ENCODE measurements at places on chromosomes 5 and 9.
A peak's percentile ranks its signal among the peaks of the same experiment; 100 is the strongest.

DNA sequence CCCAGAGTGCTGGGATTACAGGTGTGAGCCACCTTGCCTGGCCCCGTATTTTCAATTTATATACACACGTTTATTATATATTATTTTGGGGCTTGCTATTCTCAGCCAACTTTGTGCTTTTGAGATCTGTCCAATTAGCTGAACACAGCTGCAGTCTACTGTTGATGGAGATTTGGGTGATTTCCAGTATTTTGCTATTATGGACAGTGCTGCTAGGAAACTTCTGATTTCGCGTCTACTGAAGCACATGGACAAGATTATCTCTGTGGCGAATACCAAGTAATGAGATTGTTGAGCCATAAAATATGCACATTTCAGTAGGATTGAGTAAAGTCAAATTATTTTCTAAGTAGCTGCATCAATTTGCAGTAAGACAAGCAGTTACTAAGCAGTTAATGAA lies 1731.2 kb upstream of the CDH6 start:
- DNase-seq = no peak

DNA sequence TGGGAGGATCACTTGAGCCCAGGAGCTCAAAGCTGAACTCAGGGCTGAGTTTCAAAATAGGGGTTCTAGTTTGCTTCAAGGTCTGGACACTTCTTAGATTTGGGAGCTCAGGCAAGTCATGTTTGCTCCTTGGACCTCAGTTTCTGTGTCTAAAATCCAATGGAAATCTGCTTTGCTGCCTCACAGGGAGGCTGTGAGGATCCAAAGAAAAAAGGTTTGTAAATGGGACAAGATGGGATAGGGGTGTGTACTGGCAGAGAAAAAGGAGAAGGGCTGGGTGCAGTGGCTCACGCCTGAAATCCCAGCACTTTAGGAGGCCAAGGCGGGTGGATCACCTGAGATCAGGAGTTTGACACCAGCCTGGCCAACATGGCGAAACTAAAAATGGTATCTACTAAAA lies 39.6 kb upstream of the SH3PXD2B start:
- no peak for DNase-seq

DNA sequence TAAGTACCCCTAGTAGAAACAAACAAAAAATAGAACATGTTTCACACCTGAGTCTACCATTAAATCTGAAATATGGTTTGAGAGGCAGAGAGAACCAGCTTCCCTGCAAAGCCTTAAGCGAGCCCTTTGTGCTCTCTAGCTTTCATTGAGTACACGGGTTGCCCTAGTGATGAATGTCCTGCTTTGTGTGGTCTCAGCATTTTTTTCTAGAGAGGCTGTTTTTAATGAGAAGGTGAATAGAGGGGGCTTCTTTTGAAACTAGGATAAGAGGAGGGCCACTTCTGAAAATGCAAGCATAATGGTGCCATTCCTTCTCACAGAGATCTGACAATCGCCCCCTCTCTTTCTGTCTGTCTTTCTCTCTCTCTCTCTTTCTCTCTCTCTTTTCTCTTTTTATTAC lies 131.3 kb downstream of the MACIR start:
- DNase-seq = no peak

DNA sequence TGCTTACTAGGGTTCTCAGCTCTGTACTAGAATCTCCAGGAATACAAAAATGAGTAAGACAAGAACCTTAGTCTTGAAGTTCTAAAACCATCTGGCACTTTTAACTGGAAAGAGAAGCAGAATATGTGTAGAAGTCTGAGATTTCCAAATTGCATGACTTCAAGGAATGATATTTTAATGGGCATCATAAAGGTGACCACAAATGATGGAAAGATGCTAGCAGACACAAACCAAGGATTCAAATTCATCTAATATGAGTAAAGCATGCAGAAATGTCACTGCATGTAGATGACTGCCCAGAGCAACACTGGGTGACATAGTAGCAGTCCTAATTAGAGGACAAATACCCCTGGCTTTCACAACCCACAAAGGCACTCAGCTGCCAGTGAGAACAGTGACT lies 117.2 kb downstream of the RPS23 start:
- DNase-seq = no peak

DNA sequence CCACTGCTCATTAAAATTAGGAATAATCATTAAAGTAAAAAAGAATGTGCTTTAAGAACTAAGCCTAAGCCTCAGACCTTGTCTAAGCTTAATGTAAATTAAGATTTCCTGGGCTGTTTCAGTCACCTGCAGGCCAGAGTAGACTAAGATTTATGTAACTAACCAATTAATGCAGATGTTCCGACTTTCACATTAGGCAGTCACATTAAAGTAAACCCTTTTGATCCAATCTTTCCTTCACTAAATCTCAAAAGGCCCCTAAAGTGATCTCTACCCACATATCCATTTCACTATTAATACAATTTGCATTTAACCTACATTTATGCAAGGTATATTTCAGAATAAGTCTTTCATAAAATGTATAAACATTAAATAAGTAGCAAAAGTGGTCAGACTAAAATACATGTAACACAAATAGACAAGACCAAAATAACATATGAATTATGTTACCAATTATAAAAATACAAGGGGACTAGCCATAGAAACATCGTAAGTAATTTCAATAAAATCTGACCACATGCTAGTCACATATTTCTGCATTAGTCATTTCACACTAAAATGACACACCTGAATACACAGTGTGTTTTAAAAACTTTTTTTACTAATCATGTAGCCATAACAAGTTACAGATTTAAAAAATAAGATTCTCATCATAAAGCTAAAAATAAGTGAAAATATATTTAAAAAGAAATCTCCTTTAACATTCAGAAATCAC lies 7.7 kb downstream of the NR3C1 start:
- DNase-seq = peak; percentile 45

- no peak for DNase-seq
Observed at GRCh38 chr5:141421489-141421855, 621 bp downstream of the PCDHGA11 start.

GRCh38 chr9:69279084-69279731 lies 45.8 kb upstream of the ENTREP1 start:
- DNase-seq = peak; percentile 67

DNA sequence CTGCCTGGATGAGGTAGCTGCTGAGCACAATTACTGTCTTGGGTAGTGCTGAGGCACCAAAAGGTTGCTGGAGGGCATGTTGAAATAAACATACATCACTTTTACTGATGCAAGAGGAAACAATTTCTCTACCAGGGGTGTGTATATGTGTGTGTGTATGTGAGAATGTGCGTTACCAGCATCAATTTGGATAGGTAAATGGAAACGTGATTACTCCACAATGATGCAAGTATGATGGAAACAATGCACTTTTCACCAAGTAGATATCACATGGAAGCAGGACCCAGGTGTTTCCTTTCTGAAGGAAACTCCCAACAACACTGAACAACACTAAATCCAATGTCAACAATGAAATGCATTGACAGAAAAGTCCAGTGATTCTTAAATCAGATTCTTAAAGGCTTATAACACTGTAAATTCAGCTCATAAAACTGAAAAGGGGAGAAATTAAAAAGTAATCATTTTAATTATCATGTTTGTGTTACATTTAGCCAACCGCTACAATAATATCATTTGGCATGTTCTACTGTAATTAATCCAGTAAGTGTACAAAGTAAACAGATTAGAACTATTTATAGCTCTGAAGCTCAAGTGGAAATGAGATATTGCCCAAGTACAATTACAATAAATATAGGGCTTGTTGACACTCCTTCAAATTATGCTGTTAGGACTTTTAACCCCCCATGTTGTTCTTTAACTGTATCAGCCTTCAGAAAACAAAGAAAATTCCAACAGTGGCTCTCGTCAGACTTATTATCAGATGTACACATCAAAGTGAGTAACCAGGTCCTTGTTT lies 25.3 kb downstream of the YIPF5 start:
- no peak for DNase-seq

DNA sequence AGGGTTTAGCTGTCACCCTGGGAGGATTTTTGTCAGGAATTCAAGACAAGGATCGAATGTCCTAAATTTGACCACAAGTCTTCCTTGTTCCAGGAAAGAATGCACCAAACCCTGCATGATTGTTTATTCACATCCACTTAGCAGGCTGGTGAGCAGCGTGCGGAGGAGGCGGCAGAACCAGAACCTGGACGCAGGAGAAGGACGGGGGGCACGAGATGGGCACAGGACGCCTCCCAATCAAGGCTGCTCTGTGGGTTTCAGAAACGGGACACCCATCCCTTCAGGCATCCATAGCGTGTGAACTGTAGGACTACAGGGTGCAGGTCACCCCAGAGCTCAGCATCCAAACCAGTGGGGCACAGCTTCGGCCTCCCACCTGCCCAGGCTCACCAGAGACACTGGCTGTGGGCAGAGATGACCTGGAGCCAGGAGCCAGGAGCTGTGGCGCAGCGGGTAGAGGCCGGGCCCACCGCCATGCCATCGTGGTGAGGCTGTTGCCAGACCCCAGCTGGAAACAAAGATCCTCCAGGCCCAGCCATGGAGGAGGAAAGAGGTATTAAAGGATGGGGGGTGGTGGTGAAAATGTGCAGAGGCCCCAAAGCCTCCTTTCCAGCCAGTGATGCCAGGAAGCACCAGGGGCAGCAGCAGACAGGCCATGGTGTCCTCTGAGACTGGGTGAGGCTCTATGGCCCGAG lies 32.3 kb upstream of the ADAMTS2 start:
- DNase-seq = no peak

DNA sequence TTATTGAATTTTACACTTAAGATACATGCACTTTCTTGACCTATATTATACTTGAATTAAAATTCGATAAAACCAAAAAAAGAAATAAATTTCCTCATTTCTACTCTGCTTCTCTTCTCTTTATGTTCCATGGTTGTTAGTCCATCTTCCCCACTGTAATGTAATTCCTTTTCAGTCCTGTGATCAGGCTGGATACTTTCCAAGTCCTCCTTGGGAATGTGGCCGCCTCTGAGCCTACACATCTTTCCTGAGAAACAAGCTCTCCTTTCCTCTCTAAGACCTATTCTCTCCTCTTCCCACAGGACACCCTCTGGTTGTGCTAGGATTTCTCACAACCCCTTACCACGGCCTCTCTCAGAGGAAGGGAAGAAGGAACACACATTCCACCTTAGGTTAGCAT lies 285.1 kb downstream of the DNAH5 start:
- DNase-seq = no peak

GRCh38 chr5:25568989-25569625 lies 924.3 kb upstream of the CDH10 start:
- no peak for DNase-seq

DNA sequence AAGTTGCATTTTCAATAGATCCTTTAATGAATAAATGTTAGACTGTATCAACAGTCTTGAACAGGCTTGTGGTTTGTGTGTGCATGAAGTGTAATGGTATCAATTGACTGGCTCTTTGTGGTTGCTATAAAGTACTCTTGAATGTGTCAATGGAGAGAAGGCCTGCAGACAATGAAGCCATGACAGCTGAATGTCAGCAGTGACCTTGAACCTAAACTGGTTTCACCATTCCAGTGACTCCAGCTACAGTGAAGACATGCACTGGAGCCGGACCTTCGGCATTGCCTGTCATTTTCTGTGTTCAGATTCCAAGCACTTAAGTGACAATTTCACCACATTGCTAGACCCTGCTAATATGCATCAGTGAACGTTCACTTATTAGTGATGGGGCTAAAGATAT lies 276.0 kb upstream of the TMEM161B start:
- DNase-seq = no peak

GRCh38 chr5:168908207-168908606 lies 329.0 kb upstream of the PANK3 start:
- no peak for DNase-seq

- no peak for DNase-seq
Observed at GRCh38 chr5:178338750-178339144, 106.1 kb upstream of the PHYKPL start.

DNA sequence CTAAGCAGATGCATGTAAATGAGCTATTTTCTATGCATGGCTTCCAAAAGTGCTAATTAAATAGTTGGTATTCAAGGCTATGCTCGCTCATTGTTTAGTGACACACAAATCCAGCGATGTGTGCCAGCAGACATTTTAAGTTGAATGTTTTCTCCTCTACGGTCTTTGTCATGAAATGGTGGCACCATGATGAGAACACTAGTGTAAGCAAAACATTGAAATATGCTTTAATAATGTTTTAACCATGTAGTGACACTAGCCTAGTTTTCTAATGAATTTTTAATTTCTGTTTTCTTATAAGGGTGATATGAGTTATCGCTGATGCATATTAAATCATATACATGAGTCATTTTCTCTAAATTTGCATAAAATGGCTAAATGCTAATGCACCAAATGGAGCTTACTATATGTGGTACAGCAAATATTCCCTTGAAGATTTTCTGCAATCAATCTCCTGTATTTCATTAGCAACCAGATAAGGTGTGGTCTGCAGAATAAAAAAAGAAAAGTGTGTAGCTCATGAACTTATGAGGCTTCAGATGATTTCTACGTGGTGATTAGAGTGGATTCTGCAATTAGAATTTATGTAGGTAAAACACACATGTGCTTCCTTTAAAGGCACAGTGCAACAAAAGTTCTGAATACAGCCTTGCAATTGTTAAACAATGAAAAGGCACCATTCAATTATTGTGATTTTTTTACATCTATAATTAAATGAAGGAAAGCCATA lies 226.6 kb downstream of the MEF2C start:
- no peak for DNase-seq

- no peak for DNase-seq
Observed at GRCh38 chr5:5420251-5420650, 2.2 kb upstream of the ICE1 start.

DNA sequence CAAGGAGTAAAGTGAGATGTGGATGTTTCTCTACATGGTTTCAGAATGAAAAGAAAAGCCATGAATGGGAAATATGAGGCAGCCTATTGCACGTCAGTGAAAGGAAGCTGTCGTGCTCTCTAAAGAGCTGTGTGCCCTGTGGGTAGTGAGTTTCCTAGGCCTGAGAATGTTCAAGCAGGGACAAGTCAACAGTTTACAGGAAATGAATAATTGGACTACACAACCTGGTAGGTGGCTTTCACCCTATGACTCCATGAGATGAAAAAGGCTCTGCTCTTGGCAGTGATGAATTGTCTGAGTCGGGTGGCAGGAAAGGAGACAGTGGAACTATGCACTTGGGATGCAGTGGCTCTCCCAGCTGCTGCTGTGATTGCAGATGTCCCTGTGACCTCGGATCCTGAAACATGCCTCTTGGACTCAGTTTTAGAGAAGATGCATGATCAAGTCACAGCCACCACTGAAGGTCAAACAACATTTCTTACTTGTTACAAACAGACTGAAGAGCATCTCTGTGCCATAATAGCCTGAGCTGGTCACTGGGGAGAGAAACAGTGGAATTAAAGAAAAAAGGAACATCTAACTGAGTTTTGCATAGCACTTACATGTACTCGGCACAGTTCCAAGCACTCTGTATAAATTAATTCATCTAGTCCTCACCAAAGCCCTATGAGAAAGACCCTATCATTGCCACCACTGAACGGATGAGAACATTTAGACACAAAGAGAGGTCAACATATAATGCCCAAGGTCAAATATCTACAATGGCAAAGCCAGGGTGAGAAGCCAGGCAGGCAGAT lies 293.7 kb downstream of the SPOCK1 start:
- DNase-seq = no peak

DNA sequence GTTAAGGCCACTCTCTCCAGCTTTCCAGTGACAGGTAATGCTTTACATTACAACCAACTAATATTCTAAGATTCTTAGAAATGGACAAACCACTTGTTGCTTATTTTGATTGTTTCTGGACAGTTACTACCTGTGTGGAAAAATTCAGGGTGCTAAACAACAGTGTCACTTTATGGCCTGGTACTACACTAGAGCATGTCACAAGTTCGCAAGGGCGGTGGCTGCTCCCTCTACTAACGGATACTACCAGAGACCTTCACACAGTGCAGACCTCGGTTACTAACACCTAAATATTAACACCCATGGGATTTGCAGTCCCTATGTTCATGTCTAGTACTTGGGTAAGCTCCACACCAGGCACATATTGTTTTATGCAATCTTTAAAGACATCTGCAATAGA lies 13.4 kb downstream of the HMGXB3 start:
- no peak for DNase-seq
